CD4-positive, alpha-beta T cell treated with Interleukin-12 subunit alpha and Interleukin-12 subunit beta, for 1 hour (primary cell): ENCODE measurements at places on chromosomes 11 and 22.

- no peak for DNase-seq
Measured at GRCh38 chr22:37427711-37428635, 694 bp upstream of the ELFN2 start.

DNA sequence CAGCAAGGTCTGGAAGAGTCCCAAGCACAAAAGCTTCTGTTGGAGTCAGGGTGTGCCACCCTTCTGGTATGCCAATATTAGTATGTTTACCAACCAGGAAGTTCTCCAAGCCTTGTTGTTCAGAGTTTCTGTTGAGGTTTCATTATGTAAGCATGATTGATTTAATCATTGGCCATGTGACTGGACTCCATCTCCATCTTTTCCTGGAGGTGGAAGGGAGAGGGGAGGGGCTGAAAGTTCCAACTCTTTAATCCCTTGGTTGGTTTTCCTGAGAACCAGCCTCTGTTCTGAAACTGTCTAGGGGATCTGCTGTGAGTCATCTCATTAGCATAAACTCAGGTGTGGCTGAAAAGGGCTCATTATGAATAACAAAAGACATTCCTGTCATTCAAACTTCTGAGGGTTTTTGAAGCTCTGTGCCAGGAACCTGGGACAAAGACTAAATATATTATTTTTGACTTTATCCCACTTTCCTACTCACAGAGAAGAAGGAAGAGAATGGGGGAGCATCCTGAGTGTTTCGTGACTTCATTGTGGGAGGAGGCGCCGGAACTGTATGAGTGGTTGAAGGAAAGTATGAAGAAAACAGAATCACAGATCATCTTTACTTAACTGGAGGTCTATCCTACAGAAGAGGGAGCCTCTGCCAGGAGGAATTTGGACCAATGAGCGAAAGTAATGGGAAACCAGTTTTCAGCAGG lies 138.2 kb downstream of the NECTIN1 start:
- DNase-seq: no peak

GRCh38 chr11:76835928-76836612 lies 24.6 kb upstream of the ACER3 start:
- no peak for DNase-seq

DNA sequence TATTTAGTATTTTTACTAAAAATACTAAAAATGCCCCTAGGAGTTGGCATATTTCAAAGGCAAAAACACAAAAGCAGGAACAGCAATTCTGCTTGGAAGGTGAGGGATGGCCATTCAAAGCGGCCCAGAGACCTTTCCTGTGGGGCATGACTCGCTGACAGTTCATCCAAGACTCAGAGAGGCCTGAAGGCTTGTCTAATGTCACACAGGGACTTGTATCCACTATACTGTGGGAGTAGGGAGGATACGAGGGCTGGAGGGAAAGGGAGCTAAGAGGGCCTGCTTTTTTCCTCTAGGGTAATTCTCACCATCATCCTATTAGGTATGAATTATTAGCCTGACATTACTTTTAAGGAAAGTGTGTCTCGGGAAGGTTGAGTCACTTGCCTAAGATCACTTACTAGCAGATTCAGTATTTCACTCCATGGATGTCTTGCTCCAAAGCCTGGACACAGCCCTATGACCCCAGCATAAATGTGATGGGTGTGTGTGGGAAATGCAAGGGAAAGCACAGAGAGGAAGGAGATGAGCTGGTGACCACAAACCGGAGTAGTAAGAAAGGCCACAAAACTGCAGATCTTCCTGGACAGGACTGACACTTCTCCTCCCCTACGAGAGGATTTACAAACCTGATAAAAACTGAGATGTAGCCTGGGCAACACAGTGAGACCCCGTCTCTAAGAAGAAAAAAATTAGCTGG lies 16.7 kb upstream of the UCP3 start:
- DNase-seq: no peak

GRCh38 chr11:94243571-94244515 lies 60.5 kb upstream of the IZUMO1R start:
- DNase-seq: no peak

- DNase-seq: no peak
Measured at GRCh38 chr11:125496529-125496857, 428 bp upstream of the FEZ1 start.

DNA sequence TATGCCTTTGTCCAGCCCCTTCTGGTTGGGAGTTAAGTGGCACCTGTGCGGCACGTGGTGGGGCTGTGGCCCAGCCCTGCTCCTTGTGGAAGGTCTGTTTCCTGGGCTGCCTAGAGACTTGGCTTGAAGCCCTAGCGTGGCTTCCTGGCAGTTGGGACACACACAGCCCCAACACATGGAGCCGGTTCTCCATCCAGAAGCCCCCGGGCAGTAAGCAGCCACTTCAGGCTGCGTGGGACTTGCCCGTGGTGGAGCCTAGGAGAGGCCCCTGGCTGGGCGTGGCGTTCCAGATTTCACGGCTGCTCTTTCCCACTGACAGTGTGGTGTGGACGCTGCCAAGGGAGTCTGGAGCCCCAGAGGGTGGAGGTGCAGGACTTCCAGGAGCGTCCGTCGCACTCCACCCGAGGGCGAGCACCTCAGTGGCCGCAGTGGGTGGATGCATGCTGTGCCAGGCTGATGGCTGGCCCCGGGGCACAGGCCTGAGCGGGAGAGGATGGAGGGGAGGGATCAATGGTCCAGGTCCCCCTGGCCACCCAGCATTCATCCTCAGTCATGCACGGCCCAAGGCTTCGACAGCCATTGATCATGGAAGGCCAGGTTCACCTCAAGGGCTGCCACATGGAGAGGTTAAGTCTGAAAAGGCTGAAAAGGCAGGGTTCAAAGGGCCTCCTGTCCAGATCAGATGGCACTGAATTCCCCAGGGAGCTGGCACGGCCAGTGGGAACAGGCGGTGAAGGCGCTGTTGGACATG lies 9.3 kb downstream of the CCND1 start:
- DNase-seq: no peak

DNA sequence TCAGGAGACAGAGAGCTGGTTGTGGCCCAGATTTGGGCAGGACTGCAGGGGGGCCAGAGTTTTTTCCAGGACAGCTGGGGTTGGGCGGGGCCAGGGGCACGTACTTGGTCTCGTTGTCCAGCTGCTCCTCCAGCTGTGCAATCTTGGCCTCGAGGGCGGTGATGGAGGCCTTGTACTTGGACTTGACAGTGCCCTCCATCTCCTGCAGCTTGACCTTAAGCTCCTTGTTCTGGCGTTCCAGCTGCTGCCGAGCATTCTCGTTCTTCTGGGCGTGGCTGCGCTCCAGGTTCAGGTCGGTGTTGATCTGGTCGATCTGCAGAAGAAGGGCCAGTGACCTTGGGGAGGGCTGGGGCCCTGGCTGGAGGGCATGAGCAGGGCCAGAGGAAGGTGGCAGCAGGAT lies 32.1 kb downstream of the APOL1 start:
- DNase-seq: no peak

DNA sequence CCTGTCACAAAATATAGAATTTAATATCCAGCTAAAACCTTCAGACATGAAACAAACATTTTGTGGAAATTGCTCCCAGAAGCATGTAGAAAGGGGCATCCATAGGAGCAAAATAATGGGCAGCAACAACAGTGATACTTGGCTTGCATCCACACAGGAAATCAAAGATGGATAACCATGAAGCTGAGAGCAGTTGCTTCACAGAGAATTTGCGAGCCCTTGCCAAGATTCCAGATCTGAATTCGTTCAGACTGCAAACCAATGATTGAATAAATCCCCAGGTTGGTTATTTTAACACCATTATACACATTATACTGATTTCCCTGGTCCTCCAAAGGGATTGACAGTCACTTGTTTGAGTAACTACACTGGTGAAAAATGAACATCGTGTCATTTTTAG lies 15.6 kb upstream of the OR51L1 start:
- DNase-seq: no peak

DNA sequence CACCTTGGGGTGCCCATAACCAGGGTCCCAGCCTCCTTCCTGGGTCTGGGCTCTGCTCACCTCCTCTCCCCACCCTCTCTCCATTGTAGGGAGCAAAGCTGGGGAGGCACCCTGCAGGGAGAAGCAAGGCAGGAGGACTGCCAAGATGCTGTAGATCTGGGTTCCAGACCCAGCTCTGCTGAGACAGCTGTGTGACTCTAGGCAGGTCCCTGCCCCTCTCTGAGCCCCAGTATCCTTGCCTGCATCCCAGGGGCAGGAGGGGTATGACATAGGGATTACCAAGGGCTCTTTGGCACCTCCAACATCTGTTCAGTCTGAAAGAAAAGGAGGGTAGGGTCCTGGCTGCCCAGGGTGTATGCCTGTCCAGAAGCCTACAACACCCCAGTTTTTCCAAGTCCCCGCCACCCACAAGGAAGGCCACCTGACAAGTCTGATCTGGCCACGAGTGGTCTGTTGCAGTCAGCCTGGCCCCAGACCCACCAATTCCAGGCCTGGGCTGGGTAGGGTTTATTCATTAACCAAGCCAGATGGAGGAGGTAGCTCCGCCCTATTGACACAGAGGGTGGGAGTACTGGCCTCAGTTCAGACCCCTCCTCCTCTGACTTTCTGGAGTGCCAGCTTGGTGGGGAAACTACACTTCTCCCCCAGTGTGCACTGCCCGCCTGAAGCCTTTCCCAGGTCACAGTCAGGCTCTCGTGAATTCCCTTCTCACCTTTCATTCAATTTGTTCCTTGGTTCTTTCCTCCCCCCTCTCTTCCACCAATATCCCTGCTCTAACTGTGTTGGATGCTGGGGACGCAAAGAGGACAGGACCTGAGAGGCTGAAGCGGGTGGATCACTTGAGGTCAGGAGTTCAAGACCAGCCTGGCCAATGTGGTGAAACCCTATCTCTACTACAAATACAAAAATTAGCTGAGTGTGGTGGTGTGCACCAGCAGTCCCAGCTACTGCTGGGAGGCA lies 15.0 kb downstream of the STARD10 start:
- no peak for DNase-seq

DNA sequence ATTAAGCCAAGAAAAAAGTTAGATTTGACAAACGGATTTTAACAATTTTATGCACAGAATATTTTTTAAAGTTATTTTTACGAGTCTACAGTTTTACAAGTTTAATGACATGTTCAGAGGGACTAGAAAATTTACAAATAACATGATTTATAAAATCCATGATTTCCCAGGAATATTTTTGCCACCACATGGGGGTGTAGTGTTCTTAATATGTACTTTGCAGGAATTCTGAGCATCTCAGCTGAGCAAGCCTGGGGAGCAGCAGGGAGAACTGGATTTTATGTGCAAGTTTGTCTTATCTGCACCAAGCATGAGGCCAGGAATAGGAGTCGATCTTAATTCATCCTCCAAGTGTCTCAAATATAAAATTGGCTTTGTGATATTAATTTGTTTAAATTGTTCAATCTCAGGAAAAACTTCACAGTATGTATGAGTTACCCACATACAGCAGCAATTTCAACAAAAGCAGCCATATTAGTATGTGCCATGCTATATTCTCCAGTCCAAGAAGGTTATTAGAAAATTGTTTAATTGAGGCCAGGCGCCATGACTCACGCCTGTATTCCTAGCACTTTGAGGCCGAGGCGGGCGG lies 826.3 kb downstream of the DLG2 start:
- DNase-seq: no peak

GRCh38 chr11:83801799-83802198 lies 515.6 kb upstream of the CCDC90B start:
- no peak for DNase-seq

DNA sequence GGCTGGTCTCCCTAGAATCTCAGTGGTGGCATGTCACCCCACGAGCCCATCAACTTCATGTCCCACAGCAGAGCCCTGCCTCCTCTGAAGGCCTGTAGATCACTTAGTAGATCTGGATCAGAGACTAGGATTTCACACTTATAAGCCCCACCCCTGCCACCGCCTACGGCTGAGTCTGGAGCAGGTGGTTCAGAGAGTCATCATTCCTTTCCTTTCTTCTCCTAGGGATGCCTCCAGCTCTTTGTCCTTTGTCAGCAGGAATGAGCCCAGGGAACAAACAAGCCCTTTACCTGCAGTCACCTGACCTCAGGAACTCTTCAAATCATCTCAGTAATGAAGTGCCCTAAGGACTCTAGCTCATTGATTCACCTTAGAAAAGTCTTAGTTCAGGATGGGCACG lies 37.8 kb downstream of the SCGB1A1 start:
- DNase-seq: no peak

DNA sequence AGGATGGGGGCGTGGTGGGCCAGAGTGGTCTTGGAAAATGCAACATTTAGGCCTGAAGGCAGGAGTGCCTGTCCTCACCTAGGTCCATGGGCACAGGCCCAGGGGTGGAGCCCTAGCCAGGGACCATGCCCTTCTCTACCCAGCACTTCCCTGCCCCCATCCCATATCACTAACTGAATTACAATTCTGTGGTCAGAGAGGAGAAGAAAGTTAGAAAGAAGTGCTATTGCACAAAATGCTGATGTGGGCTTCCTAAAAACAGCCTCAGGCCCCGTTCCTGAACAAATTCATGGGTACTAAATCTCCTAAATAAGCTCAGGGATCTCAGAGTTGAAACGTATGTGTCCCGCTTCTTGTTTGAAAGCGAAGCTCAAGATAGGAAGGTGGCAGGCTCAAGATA lies 3.5 kb upstream of the ASRGL1 start:
- no peak for DNase-seq

GRCh38 chr11:88411265-88411664 lies 73.7 kb upstream of the CTSC start:
- no peak for DNase-seq

GRCh38 chr11:65653229-65654225 lies 9.2 kb downstream of the RELA start:
- no peak for DNase-seq

- no peak for DNase-seq
Measured at GRCh38 chr11:131186629-131187101, 183.8 kb upstream of the NTM start.

DNA sequence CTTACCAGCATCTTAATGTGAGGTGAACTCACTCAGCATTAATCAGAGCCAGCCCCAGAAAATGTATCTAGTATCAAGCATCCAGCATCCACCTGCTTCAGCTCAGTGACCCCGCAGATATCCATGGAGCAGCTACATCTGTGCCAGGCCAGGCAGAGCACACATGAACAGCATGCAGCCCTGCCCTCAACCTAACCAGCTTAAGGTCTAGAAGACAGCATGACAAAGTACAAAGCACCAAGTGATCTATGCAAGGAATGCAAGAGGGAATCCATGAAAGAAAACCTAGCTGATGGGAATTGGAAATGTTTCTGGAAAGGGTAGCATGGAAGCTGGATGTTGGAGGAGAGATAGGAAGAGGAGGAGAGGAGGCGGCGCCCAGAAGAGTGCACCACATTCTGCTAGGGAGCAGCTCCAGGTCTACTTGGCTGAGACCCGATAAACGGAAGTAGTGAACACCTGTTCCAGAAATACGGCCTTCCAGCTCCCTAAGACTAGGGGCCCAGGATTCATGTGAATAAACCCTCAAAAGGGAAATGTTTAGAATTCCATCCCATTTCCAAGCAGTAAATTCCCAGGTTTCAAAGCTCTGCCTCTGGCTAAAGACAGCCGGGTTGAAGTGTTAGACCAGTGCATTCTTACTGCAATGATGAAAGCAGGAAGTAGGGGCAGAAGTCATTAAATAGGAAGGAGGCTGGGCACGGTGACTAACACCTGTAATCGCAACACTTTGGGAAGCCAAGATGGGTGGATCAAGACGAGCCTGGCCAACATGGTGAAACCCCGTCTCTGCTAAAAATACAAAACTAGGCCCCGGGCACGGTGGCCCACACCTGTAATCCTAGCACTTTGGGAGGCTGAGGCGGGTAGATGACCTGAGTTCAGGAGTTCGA lies 23.5 kb upstream of the L3MBTL2 start:
- DNase-seq: no peak
